ENCODE measurements at places on chromosomes 16 and 17.

DNA sequence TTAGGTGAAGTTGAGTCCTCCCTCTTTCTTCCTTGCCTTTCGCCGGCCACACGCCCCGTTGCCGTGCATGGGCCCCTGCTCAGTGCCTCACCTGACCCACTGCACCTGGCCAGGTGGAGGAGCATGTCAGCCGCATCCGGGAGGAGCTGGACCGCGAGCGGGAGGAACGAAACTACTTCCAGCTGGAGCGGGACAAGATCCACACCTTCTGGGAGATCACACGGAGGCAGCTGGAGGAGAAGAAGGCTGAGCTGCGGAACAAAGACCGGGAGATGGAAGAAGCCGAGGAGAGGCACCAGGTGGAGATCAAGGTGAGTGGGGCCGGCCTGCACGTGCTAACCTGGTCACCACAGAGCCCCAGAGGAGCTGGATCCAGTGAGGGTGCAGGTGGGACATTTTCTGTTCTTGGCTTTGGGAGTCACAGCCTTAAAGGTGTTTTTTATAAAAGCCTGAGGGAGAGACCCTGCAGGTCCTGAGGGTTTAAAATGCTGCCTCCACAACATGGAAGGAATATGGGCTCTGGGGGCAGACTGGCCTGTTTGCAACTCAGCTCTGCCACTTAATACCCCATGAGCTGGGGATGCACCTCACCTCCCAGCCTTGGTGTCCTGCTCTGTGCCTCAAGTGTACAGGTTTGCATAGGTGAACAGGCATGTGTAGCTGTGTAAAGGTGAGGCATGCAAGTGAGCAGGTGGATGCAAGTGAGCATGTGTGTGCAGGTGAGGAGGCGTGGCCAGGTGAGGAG is 12.1 kb upstream of the DBNDD1 start:
- DNase-seq = no peak

DNA sequence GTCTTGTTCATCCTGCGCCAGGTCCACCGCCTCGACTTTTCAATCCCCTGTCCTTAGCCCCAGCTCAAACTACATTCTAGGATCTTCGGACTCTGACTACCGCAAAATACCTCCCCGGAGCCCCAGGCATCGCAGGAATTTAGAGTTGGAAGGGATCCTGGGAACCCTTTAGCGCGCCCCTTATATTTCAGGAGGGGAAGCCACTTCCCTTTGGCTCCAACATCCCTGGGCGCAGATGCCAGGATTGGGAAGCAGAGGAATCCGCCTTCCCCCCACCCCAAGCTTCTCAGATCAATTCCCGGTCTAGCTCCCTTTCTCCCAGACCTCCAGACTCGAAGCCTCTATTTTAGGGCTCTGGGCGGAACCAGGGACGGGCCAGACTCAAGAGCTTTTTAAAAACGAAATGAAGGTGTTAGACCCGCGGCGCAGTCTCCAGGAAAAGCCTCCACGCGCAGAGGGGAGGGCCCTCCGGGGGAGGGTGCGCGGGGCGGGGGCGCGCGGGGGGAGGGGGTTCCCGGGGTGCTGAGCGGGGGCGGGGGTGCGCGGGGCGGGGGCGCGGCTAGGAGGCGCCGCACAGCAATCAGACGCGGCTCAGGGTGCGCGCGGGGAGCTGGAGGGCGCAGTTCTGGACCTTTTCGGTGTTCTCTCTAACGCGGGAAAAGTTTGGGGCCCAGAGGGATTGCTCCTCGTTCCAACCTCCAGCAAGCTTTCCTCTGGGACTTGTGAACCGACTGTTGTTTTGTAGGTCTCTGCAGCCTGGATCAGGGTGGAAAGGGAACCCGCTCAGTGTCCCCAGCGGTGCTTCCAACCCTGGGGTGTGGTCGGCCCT is 1.6 kb downstream of the AHSP start:
- no peak for DNase-seq

GRCh38 chr17:17638467-17638866 is 42.8 kb upstream of the RAI1 start:
- no peak for DNase-seq

- no peak for DNase-seq
These were observed 144.0 kb upstream of the CHMP6 start for GRCh38 chr17:80847496-80848230.

DNA sequence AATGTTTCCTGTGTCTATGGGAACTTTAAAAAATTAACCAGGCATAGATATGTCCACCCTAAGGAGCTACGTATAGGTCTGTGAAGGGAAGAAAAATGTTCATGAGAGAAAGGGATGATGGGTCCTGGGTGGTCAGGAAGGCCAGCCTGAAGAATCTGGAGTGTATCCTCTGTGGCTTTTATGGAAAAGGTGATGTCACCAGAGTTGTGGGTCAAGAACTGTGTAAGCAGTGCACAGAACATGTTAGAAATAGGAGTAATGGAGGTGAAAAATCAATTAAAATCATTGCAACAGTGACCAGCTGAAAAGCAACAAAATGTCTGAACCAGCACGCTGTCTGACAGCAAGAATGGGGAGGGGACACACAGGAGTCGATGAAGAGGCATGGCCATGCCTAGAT is 68.5 kb downstream of the USP31 start:
- no peak for DNase-seq

DNA sequence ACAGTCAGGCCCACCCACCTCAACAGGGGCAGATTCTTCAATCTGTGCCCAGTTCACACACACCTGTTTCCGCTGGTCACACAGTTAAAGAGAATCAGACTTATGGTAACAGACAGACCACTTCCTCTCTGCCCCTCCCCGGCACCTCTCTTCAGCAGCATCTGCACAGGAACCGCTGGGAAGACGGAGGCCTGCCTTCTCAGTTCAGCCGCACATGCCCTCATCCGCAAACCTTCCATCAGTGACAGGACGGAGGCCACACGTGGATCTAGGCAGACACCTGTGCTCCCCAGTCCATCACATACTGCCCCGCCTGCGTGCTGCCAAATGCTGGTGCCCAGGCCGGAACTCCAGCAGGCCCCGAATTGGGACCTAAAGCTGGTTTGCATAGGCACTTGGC is 10.3 kb downstream of the PHB1 start:
- DNase-seq = no peak

GRCh38 chr17:75356260-75356937 is 49.1 kb downstream of the GRB2 start:
- no peak for DNase-seq

Data from nucleus accumbens (tissue), 56 donors.